B cell (primary cell): ENCODE measurements at places on chromosomes 7 and 10.

GRCh38 chr7:137980308-137980707 is 21.6 kb downstream of the CREB3L2 start:
- no peak for DNase-seq

DNA sequence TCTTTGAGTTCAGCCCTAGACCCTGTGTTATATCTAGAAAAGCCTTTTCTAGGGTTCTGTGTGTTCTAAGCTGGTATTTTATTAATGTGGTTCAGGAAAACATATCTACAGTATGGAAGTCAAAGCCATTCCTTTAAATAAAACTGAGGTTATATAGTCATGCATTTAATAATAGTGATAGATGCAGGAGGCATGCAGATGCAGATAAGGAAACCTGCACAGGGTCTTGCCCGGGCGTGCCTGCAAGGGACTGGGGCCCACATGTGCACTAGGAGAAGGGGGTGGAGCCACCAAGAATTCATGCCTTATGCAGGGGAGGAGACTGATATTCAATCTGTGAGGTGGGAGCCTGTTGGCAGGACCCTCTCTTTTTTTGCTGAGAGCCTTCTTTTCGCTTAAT is 171.5 kb downstream of the PRPF18 start:
- DNase-seq = no peak

GRCh38 chr10:60994128-60994527 is 50.1 kb upstream of the RHOBTB1 start:
- no peak for DNase-seq

DNA sequence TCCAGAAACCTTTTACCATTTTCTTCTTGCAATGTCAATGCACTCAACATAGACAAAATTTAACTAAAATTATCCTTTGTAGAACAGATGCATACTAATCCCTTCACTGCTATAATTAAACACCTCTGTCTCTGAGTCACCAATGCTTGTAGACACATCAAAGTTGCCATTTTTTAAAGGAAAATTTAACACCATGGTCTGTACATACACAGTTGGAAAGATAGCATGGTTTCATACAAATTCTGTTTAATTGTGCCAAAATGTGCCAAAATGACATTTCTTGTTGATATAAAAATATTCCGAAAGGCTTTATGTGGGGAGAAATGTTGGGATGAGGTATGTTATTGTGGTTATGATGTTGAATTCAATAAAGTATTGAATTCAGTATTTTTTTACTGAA is 125.8 kb downstream of the NEUROD6 start:
- DNase-seq = no peak

GRCh38 chr10:21526188-21526859 is 842 bp upstream of the SKIDA1 start:
- DNase-seq = peak; percentile 68

GRCh38 chr7:901041-901387 is 24.7 kb downstream of the GET4 start:
- DNase-seq = no peak

DNA sequence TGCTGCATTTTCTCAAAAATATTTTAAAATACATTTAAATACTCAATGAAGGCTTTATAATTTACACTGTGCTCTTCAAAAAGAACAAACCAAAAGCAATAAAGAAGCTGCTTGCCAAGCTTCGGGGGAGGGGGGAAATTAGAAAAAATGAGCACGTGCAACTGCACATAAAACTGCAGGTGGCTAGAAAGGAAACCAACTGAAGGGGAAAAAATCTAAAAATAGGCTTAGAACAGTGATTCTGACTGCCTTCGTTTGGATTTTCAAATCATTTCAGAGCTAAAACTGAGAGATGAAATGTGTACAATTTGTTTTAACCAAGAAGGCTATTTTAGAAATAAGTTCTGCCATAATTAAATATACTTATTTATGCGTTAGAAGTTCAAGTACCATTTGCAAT is 61.4 kb downstream of the ABI1 start:
- DNase-seq = peak; percentile 80

DNA sequence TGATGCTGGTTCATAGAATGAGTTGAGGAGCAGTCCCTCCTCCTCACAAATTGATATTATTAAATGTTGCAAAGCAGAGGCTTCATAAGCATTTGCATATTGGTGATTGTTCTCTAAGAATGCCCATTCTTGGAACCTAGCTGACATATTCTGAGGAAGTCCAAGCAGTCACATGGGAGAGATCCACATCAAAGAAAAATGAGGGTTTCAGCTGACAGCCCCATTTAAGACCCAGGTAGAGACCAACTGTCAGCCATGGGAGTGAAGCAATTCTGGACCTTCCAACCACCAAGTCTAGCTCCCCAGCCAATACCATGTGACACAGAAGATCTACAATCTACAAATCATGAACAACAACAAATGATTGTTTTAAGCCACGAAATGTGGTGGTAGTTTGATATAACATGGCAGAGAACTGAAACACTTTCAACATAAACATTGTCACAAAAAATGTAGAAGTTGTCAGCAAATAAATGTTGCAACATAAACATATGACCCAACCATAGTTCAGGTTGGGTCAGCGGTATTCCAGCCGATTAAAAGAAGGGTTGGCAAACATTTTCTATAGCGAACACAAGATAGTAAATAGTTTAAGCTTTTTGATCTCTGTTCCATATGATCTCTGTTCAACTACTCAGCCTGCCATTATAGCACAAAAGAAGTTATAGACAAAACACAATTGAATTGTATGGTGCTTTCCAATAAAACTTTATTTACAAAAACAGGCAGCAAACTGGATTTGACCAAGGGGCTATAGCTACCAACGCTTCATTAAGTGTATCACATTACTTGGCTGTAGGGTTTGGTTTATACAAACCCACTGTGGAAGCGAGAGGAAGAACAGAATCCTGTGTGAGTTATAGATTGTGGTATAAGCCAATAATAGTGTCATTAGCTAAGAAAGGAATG is 41.4 kb upstream of the MPP7 start:
- no peak for DNase-seq

- DNase-seq = no peak
These were observed 885.2 kb upstream of the AUTS2 start for GRCh38 chr7:68712956-68713495.

DNA sequence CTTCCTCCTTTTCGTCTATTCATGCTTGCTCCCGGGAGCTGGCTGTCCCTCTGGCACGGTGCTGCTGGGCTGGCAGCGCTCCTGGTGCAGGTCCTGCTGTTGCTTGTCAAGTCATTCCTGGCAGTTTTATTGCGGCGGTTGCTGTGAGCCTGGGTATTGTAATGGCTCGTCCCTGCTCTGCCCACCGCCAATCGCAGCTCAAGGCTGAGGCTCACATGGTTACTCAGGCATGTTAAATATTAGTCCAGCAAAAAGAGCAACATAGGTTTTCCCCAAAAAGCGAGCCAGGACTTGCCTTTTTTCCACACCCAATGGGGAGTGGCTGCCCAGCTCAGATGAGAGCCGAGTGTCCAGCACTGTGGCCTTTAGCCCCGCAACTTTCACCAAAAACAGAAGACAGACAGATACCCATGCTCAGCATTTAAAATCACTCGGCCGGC is 492.9 kb upstream of the FOXK1 start:
- no peak for DNase-seq

DNA sequence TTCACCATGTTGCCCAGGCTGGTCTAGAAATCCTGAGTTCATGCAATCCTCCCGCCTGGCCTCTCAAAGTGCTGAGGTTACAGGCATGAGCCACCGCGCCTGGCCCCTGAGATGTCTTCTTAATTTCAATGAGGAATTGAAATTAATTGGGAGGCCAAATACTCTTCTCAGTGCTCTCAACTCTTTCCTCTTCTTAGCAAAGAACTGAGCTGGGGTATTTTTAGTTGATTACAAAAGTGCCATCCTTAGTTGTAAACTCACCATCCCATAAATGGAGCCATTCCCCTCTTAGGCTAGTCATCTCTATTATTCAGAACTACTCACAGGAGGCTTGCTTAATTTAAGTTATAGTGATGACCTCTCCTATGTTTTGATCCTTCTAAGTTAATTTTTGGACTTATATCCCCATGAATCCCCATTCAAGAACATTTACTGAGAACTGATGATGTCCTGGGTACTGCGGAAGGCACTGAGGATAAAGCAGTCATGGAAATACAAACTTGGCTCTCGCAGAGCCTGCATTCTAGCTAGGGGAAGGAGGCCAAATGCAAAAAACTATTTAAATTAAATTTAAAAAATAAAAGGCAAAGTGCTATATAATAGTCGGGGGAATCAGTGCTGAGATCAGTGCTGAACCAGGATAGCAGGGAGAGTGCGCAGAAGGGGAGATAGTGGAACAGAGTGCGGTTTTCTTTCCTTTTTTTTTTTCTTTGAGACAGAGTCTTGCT is 145.3 kb downstream of the SFMBT2 start:
- no peak for DNase-seq

DNA sequence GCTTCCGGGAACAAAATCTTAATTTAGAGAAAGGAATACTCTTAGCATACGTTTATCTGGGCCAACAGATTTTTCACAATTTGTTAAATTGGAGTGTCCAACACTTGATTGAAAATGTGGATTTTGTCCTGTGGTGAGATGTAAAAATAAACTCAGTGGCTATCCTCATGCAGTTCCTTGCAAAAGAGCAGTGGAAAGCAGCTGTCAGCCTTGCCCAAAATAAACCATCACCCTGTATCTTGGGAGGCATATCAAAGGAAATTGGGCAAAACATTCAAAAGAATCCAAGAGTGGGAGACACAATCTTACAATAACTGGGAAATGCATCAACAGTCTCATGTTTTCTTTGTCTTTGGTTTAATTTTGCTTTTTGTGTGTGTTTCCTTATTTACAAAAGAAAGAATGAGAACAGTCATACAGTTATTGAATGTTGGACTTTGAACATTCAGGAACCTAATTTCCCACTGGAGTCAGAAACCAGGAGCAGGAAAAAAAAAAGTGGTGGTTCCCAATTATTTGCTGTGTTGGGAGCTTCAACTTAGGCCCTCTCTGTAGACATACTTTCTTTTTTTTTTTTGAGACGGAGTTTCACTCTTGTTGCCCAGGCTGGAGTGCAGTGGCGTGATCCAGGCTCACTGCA is 44.4 kb upstream of the DGKI start:
- no peak for DNase-seq

GRCh38 chr10:30413996-30414576 is 19.9 kb upstream of the MAP3K8 start:
- peak; percentile 79 for DNase-seq

GRCh38 chr10:18681971-18682411 is 22.8 kb downstream of the ARL5B start:
- no peak for DNase-seq

GRCh38 chr7:50531401-50531911 is 33.7 kb downstream of the DDC start:
- DNase-seq = no peak

DNA sequence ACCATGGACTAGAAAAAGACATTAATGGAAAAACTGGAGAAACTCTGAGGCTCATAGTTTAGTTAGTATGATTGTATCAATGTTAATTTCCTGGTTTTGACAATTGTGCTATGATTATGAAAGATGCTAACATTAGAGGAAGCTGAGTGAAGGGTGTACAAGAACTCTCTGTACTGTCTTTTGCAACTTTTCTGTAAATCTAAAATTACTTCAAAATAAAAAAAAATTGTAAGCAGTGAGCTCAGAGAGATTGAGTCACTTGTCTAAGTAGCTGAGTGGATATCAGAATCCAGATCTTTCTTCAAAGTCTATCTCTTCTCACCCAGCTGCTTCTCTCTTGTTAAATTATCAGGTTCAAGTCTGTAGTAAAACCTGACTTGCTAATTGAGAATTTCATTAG is 181.1 kb downstream of the PLCE1 start:
- DNase-seq = no peak
